ENCODE measurements at places on chromosomes 16 and 17. TPM values are rescaled to one million over a fixed set of nuclear protein-coding genes. Genes with fewer than 3 reads are reported as not detected.

TBX2 gene
- polyA plus RNA-seq = 5.4 TPM

P3H4 gene
- polyA plus RNA-seq = 41.3 TPM

TMEM132E gene
- polyA plus RNA-seq = 0.29 TPM

CBLN1 gene
- 1.2 TPM for polyA plus RNA-seq

MYO15A gene
- 1.4 TPM for polyA plus RNA-seq

MYLK3 gene
- polyA plus RNA-seq = 8.7 TPM

NOS2 gene
- polyA plus RNA-seq = 2.1 TPM

CHP2 gene
- polyA plus RNA-seq = 0.08 TPM

HOXB3 gene
- polyA plus RNA-seq = 25.5 TPM

NAGS gene
- 0.38 TPM for polyA plus RNA-seq

All from muscle of back (tissue), 13 donors.